ENCODE measurements at places on chromosomes 2 and 18. TPM values are rescaled to one million over a fixed set of nuclear protein-coding genes. Genes with fewer than 3 reads are reported as not detected.

GRCh38 chr2:9029721-9030120, 26.2 kb upstream of the MBOAT2 start:
- DNase-seq: no peak

DNA sequence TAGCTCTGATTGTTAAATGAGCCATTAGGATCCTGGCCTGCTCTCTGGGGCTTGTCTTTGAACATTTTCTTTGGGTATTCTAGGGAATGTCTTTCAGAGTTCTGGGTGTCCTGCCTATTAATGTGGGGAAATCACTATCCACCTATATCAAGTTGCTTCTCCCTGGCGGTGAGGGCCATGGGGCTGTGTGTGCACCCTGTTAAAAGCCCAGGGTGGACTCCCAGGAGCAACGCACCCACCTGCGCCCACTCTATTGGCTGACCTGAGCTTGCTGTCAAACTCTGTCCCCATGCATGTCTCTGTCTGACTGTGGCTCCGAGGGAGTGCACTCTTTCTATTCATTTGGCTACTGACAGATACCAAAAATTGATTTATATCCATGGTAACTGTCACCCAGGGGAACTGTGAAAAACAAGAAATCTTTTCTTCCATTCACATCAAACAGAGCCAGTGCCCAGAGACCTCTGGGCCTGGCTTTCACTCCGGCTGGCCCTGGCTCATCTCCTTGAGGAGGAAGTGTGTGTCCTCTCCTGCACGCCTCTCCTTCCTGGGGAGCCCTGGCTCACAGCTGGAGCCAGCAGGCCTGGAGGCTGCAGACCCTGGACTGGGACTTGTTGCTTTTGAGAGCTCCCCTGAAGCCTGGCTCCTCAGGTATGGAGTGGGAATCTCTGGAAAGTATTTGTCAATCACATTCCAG, 10.5 kb upstream of the TOGARAM2 start:
- DNase-seq: no peak

DNA sequence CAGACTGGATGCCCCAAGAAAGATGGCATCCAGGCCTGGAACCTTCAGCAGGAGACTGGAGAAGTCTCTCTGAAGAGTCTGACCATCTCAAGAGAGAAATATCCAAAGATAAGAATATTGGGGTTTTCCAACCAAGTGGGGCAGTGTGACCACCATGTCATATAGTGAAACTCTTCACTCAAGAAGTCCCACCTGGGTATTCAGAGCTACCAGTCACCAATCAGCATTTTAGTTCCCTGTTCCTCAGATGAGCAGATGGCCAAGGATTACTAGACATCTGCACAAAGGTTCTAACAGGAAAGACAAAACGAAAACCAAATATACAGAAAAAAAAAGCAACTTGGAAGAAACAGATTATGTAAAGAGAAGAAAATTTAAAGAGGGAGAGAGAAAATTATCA, 38.5 kb upstream of the CXCR4 start:
- no peak for DNase-seq

GRCh38 chr2:12498704-12499103, 218.0 kb upstream of the TRIB2 start:
- DNase-seq: no peak

DNA sequence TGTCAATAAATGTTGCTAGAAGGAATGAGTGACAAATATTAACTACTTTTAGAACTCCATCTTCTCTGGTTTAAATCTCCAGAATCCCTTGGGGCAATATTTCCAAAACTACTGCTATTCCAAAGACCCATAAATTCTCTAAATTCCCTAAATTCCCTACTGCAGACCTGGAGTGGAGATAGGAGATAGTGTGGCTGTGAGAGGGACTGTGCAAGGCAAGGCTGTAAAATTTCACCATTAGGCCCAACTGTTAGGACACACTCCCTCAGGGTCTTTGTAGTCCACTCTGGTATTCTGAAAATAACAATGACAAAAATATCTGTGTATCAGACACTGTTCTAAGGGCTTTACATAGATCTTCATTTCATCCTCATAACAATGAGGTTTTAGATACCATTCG, 67.9 kb downstream of the MYL12B start:
- DNase-seq: no peak

GRCh38 chr2:202771336-202771735, 100.2 kb downstream of the ICA1L start:
- DNase-seq: no peak

DNA sequence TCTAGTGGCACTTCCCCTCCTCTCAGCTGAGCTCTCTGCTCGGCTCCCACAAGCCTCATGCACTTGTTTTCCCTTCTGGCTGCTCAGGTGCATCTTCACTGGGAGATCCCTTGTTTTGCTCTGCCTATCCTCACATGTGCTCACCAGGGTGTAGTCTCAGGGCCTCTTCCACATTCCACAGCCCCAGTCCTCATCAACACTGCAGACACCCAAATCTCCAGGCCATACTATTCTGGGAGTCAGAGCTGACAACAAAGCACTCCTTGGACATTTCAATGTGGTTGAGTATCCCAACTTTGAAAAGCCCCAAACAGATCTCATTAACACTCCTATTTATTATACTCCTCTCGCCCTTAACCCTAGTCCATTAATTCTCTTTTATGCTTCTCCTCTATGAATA, 71.3 kb downstream of the CCDC93 start:
- no peak for DNase-seq

- DNase-seq: no peak
Observed at GRCh38 chr2:105989070-105989469, 205.0 kb downstream of the UXS1 start.

GRCh38 chr2:145925591-145925990, 1405.7 kb upstream of the ZEB2 start:
- DNase-seq: no peak

GRCh38 chr2:201597397-201597796, 45.9 kb downstream of the TMEM237 start:
- no peak for DNase-seq

DNA sequence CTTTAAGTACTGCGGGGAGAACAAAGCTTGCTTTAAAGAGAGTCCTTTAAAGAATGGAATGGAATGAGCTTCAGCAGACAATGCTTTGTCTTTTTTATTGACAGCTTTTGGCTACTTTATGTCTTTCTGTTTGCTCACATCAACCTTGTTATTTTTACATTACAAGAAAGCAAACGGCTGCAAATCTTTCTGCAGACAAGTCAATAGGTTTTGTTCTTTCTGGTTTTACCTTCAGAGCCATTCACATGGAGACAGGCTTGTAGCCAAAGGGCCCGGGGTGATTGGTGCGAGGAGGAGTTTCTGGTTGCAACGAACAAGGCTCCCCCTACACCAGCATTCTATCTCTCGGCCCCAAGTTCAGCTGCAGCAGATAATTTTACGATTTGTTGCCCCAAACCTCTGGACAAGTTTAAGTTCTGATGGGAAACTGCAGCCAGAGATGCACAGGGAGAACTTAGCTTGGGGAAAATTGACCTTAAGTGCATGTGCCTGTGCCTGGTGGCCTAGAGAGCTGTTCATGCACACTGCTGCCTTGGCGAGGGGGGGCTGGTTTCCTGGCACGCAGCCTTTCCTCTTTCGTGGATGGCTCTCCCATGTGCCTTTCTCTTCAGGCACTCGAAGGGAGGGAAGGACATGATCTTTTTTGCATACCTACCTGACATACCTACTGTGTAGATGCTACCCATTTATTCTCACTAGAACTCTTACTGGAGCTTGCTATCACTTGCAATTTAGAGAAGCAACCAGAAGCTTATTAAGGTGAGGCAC, 543.2 kb downstream of the DCDC2C start:
- no peak for DNase-seq

- no peak for DNase-seq
Observed at GRCh38 chr2:196276421-196276820, 105.0 kb upstream of the STK17B start.

DNA sequence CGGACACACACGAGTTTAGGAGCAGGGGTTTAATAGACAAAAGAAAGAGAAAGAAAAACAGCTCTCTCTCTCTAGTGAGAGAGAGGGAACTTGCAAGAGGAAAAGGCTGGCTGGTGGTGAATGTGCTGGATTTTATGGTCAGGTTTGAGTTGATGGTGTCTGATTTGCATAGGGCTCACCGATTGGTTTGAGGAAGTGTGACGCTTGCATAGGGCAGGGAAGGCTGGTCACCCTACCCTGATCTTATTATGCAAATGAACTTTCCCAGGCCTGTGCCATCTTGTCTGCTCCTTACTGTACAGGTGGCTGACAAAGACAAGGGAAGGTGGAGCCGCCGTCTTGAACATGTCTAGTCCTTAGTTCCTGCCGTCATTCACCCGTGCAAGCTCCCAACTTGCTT, 408.9 kb downstream of the RIT2 start:
- no peak for DNase-seq

GRCh38 chr18:34495506-34495905, 214.6 kb upstream of the DTNA start:
- no peak for DNase-seq

DNA sequence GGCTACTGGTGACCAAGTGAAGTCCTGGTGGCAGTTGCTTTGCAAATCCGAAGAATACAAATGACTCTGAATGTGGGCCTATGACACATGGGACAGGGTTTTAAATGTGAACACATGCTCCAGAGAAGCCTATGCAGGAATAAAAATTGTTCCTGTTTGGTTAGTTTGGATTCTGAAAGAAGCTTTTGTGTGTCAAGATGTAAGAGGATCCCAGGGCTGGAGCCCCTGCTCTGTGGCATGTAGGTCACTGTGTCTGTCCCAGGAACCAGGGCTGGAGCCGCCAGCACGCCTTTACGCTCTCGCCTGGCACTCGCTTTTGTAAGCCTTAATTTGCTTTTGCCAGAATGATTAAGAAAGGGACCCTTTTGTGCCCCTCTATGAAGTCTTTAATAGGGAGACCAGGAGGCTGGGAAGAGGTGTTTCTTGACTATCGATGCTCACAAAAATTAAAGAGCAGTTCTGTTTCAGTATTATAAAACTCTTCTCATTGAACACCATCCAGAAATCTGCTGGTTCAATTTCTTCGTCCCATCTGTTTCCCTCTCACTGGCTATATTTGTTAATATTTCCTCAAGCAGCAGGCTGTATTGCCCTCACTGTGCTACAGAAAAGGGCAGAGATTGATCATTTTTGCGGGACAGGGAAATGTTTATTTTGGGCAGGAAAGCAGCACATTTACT, 532.7 kb upstream of the POU3F3 start:
- no peak for DNase-seq

DNA sequence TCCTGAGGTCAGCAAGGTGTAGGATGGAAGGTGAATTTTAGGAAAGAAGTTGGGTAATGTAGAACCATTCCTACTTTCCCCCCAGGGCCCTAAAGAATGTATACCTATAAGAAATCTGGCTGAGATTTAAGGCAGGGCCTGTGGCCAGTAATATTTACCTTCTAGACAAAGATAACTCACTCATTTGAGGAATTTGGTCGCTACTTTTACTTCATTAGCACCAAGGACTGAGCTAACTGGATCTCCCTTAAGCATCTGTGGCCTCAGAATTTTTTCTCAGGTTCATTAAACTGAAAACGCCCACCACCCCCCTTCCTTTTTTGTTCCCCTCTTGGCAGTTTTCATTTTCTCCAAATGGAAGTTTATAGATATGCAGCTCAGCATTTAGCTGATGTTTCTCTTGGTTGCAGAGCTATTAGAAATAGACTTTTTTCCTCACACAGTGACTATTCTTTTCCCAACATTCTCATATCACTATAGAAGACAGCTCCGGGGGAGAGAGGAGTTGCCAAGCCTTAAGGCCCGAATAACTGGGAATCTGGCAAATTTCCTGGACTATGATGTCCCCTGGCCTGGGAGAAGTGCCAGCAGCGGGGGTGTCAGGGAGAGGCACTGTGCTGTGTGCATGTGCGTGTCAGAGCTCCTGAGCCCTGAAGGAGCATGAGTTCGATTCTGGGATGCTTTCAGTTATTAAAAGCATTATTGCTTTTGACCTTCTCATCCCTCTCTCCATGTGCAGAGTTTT, 310.9 kb downstream of the PRKCE start:
- no peak for DNase-seq

DNA sequence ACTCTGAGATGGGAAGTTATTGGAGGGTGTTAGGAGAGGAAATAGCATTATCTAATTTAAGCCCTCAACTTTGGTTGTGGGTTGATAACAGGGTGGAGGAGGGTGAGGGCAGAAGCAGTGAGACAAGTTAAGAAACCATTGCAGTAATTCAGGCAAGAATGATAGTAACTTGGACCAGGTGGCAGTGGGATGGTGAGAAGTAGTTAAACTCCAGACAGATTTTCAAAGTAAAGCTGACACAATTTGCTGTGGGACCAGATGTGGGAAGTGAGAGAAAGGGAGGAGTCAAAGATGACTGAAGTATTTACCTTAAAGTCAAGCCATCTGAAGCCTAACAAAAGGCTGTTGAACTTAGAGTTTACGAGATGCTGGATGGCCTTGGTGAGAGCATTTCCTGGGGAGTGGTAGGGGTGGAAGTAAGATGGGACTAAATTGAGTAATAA, 163.2 kb upstream of the KLF7 start:
- no peak for DNase-seq

DNA sequence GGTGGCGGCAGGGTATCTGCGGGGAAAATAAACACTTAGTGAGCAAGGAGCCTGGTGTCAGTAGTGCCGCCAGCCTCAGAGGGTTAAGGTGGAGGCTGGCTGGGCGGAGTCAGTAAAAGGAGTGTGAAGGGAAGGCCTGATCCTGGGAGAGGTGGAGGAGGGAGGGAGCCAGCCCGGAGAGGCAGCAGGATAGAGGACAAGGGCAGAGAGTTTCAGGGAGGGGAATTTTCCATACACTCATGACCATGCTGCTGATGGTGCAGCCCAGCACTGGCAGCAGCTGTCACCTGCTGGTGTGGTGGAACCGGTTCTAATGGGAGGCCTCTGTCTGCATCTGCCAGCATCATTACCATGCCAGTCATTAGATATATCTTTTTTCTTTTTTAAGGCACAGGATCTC, 2.0 kb upstream of the TEX44 start:
- DNase-seq: no peak

DNA sequence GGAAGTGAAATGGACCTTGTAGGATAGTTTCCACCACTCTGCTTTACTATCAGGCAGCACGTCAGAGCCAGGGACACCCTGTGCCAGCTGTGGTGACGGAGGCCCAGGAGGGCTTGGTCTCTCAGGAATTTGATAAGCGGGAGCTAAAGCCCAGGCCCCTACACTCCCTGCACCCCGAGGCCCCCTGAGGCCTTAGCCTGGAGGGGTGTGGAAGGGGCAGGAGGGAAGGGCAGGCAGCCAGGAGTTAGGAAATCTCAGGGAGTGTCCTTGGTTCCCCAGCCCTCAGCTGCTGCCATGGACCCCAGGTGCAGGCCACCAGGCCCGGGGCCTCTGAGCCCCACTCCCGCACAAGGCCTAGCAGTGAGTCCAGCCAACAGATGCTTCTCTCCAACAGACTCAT, 38.2 kb downstream of the PDIA6 start:
- DNase-seq: no peak

TFCP2L1 gene
- 1.0 TPM for total RNA-seq

SMYD1 gene
- total RNA-seq: not detected

FAM110C gene
- total RNA-seq: 1.5 TPM

PRSS56 gene
- not detected for total RNA-seq

ANKRD30BL gene
- total RNA-seq: not detected

SDC1 gene
- 0.82 TPM for total RNA-seq

CCDC121 gene
- total RNA-seq: 1.4 TPM

SERPINB3 gene
- total RNA-seq: not detected

SLC23A3 gene
- 0.54 TPM for total RNA-seq

ARHGEF33 gene
- 0.15 TPM for total RNA-seq

IL1RL1 gene
- 0.15 TPM for total RNA-seq

CCDC178 gene
- not detected for total RNA-seq

OSBPL1A gene
- 3.4 TPM for total RNA-seq

ZNF236 gene
- 27.2 TPM for total RNA-seq
